Breast epithelium (tissue), 4 donors: ENCODE measurements at places on chromosomes 3 and 15. TPM values are rescaled to one million over a fixed set of nuclear protein-coding genes. Genes with fewer than 3 reads are reported as not detected.
A peak's percentile ranks its signal among the peaks of the same experiment; 100 is the strongest.

GBE1 gene
- total RNA-seq, result 49.8 TPM

DNA sequence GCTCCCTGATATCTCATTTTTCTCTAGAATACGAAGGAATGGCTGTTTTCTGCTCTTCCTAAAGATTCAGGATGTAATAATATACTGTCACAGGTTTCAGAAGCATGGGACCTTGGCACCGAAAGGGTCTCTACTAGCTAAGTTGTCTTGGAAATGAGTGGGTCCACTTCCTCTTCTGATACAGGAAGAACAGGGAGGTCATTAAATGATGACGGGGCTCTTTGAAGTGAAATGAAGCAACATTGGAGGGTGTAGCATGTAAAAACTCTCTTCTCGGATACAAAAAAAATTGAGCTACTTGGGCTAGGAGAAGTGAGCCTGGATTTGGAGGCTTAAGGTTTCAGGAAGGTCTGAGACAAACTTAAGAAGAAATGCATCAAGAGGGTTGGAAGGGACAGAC, 349.8 kb upstream of the TPRG1 start:
- no peak overlapping the region for H3K27ac ChIP-seq
- H3K27me3 ChIP-seq, result no peaks in the 10 kb centered on the region
- no peaks in the 10 kb centered on the region for H3K36me3 ChIP-seq
- no peak for DNase-seq
- H3K4me3 ChIP-seq, result no peak overlapping the region
- H3K4me1 ChIP-seq, result no peaks in the 10 kb centered on the region

DNA sequence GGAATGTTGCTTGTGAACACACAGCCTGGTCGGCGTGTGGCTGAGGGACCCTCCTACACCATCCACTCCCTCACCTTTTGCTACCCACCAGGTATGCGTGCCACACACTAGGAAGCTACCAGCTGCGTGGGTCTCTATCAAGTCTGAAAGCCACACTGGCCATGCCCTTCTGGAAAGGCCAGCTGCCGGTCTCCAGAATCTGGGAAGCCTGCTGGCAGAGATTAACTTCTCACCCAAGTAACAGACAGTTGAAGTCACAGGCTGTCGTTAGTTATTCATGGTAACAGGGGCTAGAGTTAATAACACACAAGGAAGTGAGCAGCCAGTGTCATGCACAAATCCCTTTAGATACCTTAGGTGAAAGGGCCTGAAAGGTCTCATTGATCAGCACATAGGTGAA, 48.1 kb downstream of the SUSD5 start:
- H3K27me3 ChIP-seq, result no peaks in the 10 kb centered on the region
- H3K36me3 ChIP-seq, result no peaks in the 10 kb centered on the region
- H3K4me1 ChIP-seq, result no peaks in the 10 kb centered on the region
- no peak for DNase-seq

DNA sequence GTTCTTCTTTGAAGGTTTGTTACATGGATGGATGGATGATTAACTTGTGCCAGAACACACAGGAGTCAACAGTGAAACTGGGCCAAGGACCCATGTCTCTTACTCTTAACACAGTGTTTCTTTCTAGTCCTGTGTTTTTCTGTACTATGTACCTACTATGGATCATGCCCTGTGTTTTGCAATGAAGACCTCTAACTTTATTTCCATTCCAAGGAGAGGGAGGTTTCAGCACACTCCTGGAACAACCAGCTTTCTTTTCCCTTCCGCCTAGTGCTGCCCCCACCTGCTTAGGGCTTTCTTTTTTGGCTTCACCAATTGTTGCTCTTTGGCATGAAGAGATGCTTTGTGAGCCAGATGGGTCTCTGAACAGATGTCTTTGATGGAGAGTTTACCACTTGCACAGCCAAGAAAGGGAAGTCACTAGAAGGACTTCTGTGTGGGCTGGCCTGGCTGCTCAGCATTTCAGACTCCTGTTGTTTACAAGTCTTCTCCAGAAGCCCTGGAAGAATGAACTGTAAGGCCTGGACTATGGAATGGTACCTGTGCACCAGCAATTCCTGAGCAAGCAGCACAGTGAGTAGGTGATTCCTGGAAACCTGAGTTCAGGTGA, 44.5 kb downstream of the SNAPC5 start:
- no peaks in the 10 kb centered on the region for H3K36me3 ChIP-seq
- no peaks in the 10 kb centered on the region for H3K4me1 ChIP-seq
- no peaks in the 10 kb centered on the region for H3K27me3 ChIP-seq
- no peak overlapping the region for H3K27ac ChIP-seq
- DNase-seq, result no peak
- no peak overlapping the region for H3K4me3 ChIP-seq

DNA sequence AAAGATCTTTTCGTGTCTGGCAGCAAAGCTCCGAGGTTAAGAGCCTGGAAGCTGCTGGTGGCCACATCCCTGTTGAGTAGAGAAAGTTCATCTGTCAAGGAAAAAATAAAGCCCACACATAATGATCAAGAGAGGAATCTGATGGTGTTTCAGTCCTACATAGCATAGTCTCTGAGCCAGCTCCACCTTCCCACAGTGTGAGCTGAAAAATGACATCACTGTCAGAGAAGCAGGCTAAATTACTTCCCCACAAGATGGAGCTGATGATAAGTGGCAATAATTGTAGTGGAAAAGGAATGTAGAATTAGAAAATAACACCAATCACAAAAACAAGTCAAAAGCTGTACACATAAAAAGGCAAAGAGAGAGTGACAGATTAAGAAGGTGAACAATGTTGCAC, 84.5 kb downstream of the AQP9 start:
- no peak overlapping the region for H3K4me3 ChIP-seq
- H3K27me3 ChIP-seq, result no peaks in the 10 kb centered on the region
- no peaks in the 10 kb centered on the region for H3K4me1 ChIP-seq
- DNase-seq, result no peak
- H3K27ac ChIP-seq, result peak overlapping the region; percentile 75

ARHGAP11A gene
- 1.8 TPM for total RNA-seq

- H3K27ac ChIP-seq, result no peak overlapping the region
- peaks cover 3% of the 10 kb centered on the region for H3K4me1 ChIP-seq
Observed at GRCh38 chr3:127264292-127264691, 23.6 kb downstream of the PRR20G start.

- H3K27ac ChIP-seq, result no peak overlapping the region
- H3K27me3 ChIP-seq, result peaks cover 15% of the 10 kb centered on the region
- H3K4me3 ChIP-seq, result no peak overlapping the region
- peaks cover 4% of the 10 kb centered on the region for H3K4me1 ChIP-seq
- no peaks in the 10 kb centered on the region for H3K36me3 ChIP-seq
Observed at GRCh38 chr3:32869513-32870047, 51.8 kb downstream of the TRIM71 start.

SLC27A2 gene
- total RNA-seq, result 5.6 TPM

- no peaks in the 10 kb centered on the region for H3K27me3 ChIP-seq
- no peaks in the 10 kb centered on the region for H3K4me1 ChIP-seq
- no peak overlapping the region for H3K27ac ChIP-seq
- DNase-seq, result no peak
Observed at GRCh38 chr3:16609927-16610580, 4.8 kb upstream of the DAZL start.

- H3K4me1 ChIP-seq, result no peaks in the 10 kb centered on the region
- H3K27me3 ChIP-seq, result no peaks in the 10 kb centered on the region
Observed at GRCh38 chr15:58886921-58887320, 46.6 kb downstream of the SLTM start.

GRCh38 chr15:80823995-80824394, 44.8 kb downstream of the CEMIP start:
- H3K27me3 ChIP-seq, result no peaks in the 10 kb centered on the region
- H3K27ac ChIP-seq, result no peak overlapping the region
- no peak overlapping the region for H3K4me3 ChIP-seq
- peaks cover 6% of the 10 kb centered on the region for H3K4me1 ChIP-seq
- no peak for DNase-seq

KLF15 gene
- total RNA-seq, result 129 TPM

DNA sequence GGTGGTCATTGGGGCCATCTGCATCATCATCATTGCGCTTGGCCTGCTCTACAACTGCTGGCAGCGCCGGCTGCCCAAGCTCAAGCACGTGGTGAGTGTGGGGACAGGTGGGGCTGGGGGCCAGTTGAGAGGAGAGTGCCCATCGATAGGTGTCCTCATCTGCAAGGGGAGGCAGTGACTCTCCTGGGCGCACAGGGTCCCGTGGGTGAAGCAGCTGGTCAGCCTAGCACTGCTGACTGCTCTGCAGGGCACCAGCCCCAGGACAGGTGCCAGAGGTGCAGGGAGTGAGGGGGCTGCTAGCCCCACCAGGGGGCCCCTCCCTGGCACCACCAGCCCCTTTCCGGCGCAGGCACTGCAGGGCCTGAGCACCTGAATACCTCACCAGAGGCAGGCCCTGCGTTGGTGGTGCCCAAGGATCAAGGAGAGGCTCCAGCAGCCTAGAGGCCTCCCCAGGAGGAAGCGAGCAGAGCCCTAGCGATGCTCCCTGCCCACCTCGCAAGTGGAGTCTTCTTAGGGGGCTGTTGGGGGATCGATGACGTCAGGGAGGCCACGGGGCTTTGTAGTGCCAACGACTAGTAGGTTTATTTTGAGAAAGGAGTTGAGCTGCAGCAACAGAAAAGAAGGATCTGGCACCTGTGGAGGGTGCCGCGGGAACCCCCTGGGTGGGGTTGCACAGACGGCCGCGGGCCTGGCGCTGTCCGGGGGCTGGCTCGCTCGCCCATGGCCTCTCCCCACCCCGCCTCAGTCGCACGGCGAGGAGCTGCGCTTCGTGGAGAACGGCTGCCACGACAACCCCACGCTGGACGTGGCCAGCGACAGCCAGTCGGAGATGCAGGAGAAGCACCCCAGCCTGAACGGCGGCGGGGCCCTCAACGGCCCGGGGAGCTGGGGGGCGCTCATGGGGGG, 976 bp upstream of the ABTB1 start:
- peaks cover 6% of the 10 kb centered on the region for H3K36me3 ChIP-seq
- no peaks in the 10 kb centered on the region for H3K4me1 ChIP-seq
- peak overlapping the region; percentile 97 for H3K4me3 ChIP-seq
- peak overlapping the region; percentile 85 for H3K27ac ChIP-seq

GRCh38 chr3:70096376-70097066, 97.0 kb downstream of the SAMMSON start:
- H3K27me3 ChIP-seq, result no peaks in the 10 kb centered on the region
- no peaks in the 10 kb centered on the region for H3K4me1 ChIP-seq
- no peak overlapping the region for H3K4me3 ChIP-seq
- no peak for DNase-seq
- H3K27ac ChIP-seq, result no peak overlapping the region
